ENCODE measurements at places on chromosomes 7 and 10. TPM values are rescaled to one million over a fixed set of nuclear protein-coding genes. Genes with fewer than 3 reads are reported as not detected.

UPK3B gene
- 77.9 TPM for total RNA-seq

CCZ1B gene
- 69.8 TPM for total RNA-seq

OR6B1 gene
- not detected for total RNA-seq

SEPHS1 gene
- total RNA-seq, result 33.9 TPM

ANKRD61 gene
- not detected for total RNA-seq

COL17A1 gene
- 0.16 TPM for total RNA-seq

NACAD gene
- 3.2 TPM for total RNA-seq

DNA sequence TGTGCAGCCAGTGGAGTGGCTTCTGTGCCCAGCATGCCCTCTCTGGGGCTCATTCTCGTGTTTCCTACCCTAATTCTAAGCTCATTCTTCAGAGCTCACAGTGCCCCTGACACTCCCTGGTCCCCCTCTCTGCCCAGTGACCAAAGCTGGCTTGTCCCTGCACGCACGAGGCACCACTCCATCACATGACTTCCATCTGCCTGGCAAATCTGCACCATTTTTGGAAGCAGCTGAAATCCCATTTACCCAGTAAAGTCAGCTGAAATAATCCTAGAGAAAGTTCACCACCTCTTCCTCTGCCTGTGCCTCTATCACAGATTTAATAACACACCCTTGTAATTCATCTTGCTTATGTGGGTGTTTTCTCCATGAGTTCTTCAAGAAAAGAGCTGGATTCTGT lies 616.9 kb downstream of the PTPRN2 start:
- no peak overlapping the region for H3K27ac ChIP-seq
- no peaks in the 10 kb centered on the region for H3K27me3 ChIP-seq
- no peaks in the 10 kb centered on the region for H3K36me3 ChIP-seq
- no peak for DNase-seq
- no peak overlapping the region for H3K4me3 ChIP-seq

- no peaks in the 10 kb centered on the region for H3K36me3 ChIP-seq
Measured at GRCh38 chr10:90959826-90960225, 38.9 kb upstream of the ANKRD1 start.

DNA sequence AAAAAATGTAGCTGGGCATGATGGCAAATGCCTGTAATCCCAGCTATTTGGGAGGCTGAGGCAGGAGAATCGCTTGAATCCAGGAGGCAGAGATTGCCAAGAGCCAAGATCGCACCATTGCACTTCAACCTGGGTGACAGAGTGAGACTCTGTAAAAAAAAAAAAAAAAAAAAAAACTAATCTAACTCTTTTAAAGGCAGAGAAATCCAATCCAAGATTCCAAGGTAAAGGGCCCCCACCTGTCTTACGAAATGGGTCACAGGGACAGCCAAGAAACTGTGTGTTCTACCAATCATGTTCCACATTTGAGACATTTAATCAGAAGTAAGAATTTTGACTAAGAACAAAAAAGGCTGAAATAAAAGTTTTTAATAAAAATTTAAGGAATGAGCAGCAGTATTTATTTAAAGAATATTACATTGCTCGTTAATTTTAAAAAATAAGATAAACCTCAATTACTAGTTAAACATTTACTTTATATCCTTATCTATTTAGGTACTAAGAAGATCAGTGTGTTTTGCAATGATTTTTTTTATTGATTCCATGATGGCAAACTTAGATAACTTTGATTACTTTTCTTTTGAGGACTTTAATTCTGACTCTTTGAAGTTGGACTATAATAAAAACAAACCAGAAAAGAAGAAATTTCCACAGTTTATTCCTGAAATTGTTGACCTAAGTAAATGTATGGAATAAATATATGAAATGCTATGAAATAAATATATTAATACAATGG lies 6.7 kb upstream of the OAT start:
- H3K4me3 ChIP-seq, result no peak overlapping the region
- H3K36me3 ChIP-seq, result no peaks in the 10 kb centered on the region
- no peak for DNase-seq
- no peaks in the 10 kb centered on the region for H3K27me3 ChIP-seq

GRCh38 chr10:85148693-85149640 lies 820.6 kb downstream of the CCSER2 start:
- H3K27me3 ChIP-seq, result no peaks in the 10 kb centered on the region
- no peak overlapping the region for H3K4me3 ChIP-seq
- no peak for DNase-seq
- H3K4me1 ChIP-seq, result no peaks in the 10 kb centered on the region
- no peaks in the 10 kb centered on the region for H3K36me3 ChIP-seq
- H3K27ac ChIP-seq, result no peak overlapping the region

DNA sequence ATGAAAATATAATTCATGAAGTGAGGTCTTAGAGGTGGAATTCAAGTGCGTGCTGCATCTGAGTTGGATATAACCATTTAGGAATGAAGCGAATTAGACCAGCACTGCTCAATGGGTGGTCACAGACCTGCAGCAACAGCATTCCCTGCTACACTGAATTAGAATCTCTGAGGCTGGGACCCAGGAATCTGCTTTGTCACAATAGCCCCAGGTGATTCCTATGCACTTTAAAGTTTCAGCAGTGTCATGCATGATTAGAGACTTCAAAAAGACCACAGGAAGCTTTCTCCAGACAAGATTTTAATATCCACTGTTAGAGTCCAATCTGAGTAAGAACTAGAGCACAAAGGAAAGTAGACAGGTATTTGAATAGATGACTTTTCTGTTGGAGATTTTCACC lies 352.8 kb upstream of the VSTM2A start:
- H3K27me3 ChIP-seq, result no peaks in the 10 kb centered on the region
- DNase-seq, result no peak
- no peak overlapping the region for H3K4me3 ChIP-seq
- no peaks in the 10 kb centered on the region for H3K36me3 ChIP-seq

GRCh38 chr7:52639981-52640380 lies 395.5 kb upstream of the POM121L12 start:
- H3K4me3 ChIP-seq, result no peak overlapping the region
- no peak overlapping the region for H3K27ac ChIP-seq
- DNase-seq, result no peak
- H3K36me3 ChIP-seq, result no peaks in the 10 kb centered on the region
- H3K4me1 ChIP-seq, result no peaks in the 10 kb centered on the region
- H3K27me3 ChIP-seq, result no peaks in the 10 kb centered on the region

- no peak for DNase-seq
- peak overlapping the region; percentile 86 for H3K27ac ChIP-seq
- no peaks in the 10 kb centered on the region for H3K27me3 ChIP-seq
- no peaks in the 10 kb centered on the region for H3K36me3 ChIP-seq
- H3K4me3 ChIP-seq, result no peak overlapping the region
Measured at GRCh38 chr7:73852500-73852899, 8.5 kb upstream of the TMEM270 start.

DNA sequence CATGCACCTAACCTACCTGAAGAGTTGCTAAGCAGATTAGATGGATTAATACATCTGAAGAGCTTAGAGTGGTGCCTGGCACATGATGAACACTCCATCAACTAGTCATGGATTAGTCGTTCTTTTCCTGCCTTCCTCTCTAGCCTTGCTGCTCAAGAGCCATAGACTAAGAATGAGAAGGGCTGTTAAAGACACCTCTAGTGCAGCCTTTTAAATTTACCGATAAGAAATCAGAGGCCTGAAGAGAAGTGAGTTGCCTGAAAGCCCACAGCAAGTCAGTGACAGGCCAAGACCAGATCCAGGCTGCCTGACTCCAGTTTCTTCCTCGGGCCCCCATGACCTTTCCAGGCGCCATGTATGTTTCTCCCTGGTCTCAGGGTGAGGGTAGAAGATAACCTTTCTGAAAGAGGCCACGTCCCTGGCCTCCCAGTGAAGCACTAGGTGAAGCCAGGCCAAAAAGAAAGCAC lies 6.5 kb downstream of the TSPAN15 start:
- H3K27me3 ChIP-seq, result no peaks in the 10 kb centered on the region
- no peaks in the 10 kb centered on the region for H3K36me3 ChIP-seq
- H3K4me1 ChIP-seq, result peaks cover 12% of the 10 kb centered on the region
- H3K27ac ChIP-seq, result peak overlapping the region; percentile 74
- DNase-seq, result no peak
- H3K4me3 ChIP-seq, result no peak overlapping the region

- no peak overlapping the region for H3K4me3 ChIP-seq
- no peaks in the 10 kb centered on the region for H3K27me3 ChIP-seq
- no peak overlapping the region for H3K27ac ChIP-seq
Measured at GRCh38 chr10:57053530-57053929, 692.5 kb upstream of the ZWINT start.

DNA sequence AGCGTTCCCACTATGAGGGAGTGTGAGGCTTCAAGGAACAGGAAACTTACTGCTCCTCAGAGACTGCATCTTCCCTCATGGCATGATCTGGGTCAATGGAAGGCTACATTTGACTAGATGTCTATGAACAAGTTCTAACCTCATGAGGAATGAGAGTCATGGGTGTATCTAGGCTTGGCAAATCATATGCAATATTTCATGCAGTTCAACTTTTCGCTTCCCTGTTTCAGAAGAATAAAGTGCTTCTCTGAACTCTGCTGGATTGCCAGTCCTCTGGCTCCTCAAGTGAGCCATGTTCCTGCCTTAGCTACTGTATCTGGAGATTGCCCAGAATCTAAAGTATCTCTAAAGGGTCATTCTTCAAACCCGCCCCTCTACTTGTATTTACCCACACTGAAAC lies 54.3 kb upstream of the SEMA3A start:
- no peak for DNase-seq
- no peak overlapping the region for H3K27ac ChIP-seq
- no peak overlapping the region for H3K4me3 ChIP-seq
- H3K36me3 ChIP-seq, result no peaks in the 10 kb centered on the region
- no peaks in the 10 kb centered on the region for H3K27me3 ChIP-seq

DNA sequence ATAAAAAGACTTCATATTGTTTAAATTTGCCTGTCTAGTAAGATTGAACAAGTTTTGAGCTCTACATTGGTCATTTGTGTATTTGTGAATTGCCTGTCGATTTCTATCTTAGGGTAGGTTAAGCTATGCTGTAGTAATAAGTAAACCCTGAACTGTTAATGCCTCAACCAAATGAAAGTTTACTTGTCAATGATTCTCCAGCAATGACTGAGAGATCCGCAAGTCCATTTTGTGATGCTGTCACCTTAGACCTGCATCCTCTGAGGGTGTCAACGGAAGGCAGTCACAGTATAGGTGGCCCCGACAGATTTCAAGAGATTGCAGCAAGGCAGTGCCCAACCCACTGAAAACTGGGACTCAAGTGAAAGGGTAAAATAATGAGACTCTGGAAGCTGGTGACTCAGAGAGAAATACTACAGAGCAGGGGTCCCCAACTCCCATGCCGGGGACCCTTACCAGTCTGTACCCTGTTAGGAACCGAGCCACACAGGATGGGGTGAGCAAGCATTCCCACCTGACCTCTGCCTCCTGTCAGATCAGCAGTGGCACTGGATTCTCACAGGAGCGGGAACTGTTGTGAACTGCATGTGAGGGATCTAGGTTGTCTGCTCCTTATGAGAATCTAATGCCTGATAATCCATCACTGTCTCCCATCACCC lies 10.8 kb upstream of the PHYH start:
- no peaks in the 10 kb centered on the region for H3K27me3 ChIP-seq
- H3K4me1 ChIP-seq, result no peaks in the 10 kb centered on the region
- H3K27ac ChIP-seq, result no peak overlapping the region
- no peak overlapping the region for H3K4me3 ChIP-seq

- H3K27me3 ChIP-seq, result no peaks in the 10 kb centered on the region
- H3K36me3 ChIP-seq, result no peaks in the 10 kb centered on the region
- no peaks in the 10 kb centered on the region for H3K4me1 ChIP-seq
- H3K4me3 ChIP-seq, result no peak overlapping the region
Measured at GRCh38 chr7:35035511-35035961, 1.7 kb downstream of the DPY19L1 start.

GRCh38 chr7:67435894-67436535 lies 439.4 kb downstream of the TYW1 start:
- DNase-seq, result peak; percentile 27
- no peaks in the 10 kb centered on the region for H3K4me1 ChIP-seq
- H3K4me3 ChIP-seq, result no peak overlapping the region

Data from breast epithelium (tissue), 4 donors.